GOT3 (cell line): ENCODE measurements at places on chromosomes 11 and 22.

DNA sequence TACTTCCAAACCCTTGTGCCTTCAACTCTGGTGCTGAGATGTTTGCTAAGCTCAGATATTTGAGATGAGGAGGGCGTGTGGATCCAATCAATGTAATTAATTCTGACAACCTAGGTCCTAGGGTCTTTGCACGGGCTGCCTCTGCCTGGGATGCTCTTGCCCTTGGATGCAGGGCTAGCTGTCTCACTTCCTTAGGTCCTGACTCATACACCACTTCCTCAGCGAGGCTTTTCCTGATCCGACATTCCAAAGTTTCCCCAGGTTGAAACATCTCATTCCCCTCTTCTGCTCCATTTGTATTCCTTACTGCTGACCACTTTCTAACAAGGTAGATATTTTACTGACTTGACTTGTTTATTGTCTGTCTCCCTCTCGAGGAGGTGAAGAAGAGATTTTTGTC is 43.0 kb upstream of the NTM start:
- DNase-seq: no peak

- no peak for DNase-seq
Measured at GRCh38 chr11:1530686-1531448, 41.2 kb downstream of the DUSP8 start.

DNA sequence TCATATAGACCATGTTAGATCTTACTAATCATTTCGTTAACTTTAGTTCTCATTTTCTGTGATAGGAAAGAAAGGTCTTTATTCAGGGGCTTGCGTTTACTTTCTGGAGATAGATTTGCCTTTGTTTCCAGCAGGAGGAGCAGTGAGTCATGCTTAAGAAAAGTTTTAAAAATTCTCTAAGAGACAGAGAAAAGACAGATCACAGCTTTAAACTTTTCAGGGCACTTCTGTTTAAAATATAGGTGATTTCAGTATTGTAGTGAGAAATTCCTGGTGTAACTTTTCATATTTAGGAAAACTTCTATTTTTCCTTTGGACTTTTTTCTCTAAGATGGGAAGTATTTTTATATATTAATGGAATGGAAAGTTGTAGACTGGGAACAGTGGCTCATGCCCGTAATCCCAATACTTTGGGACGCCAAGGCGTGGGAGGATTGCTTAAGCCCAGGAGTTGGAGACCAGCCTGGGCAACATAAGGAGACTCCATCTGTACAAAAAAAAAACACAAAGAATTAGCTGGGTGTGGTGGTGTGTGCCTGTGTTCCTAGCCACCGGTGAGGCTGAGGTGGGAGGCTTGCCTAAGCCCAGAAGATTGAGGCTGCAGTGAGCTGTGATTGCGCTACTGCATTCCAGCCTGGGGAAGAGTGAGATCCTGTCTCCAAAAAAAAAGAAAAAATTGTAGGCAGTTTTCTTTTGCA is 60.3 kb downstream of the ATXN10 start:
- DNase-seq: no peak

GRCh38 chr22:35782504-35782903 is 64.8 kb downstream of the APOL5 start:
- no peak for DNase-seq

DNA sequence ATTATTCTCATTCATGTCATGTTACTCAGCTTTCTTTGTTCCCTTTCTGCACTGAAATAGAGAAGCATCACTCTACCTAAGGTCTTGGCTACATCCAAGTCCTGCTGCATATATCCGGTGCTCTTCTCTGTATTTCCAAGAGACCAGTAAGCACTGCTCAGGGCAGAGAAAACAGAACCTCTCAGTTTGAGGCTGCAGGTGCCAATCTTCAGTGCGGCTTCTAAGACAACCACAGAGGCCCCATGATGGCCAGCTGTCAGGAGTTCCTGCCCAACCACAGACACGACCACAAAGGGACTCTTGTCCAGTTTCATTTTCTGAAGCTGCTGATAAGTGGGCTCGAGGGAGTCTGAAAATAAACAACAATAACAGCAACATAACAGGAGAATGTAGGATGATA is 378.4 kb upstream of the PITPNB start:
- DNase-seq: no peak

DNA sequence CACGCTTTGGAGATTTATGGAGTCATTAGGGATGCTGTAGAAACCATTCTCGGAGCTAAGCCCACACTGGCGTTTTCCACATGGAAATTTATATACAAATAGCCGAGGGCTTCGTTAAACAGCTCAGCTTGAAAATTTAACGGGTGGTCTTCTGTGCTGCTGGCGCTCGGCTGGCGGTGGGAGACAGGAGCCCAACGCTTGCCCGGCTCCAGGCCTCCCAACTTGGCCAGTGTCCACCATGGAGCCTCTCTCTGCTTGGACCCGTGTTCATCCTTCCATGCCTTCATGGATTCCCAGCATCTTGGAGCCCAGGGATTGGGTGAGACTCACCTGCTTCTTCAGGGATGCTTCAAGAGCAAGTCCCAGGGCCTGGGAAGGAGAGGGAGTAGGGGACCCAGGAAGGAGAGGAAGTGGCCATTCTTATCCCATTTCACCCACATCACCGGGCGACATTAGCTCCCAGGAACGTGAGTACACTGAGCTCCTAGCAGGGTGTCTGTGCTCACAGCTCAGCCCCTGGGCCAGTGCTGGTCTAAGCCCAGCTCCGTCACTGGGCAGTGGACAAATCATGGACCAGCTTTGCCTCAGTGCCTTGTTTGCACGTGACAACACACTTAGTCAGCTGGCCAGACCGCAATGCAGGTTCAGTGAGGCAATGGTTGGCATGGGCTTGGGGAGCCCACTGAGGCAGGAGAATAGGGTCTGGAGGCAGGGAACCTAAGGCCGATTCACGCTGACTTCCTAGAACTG is 944.3 kb downstream of the BRD1 start:
- DNase-seq: no peak

GRCh38 chr22:47357086-47357485 is 594.6 kb downstream of the TBC1D22A start:
- no peak for DNase-seq

GRCh38 chr11:118883368-118884071 is at the start of gene CXCR5:
TSS of gene CXCR5 (plus strand) at chr11:118883892. CDS start at chr11:118883942, 50 bp downstream.
- no peak for DNase-seq

DNA sequence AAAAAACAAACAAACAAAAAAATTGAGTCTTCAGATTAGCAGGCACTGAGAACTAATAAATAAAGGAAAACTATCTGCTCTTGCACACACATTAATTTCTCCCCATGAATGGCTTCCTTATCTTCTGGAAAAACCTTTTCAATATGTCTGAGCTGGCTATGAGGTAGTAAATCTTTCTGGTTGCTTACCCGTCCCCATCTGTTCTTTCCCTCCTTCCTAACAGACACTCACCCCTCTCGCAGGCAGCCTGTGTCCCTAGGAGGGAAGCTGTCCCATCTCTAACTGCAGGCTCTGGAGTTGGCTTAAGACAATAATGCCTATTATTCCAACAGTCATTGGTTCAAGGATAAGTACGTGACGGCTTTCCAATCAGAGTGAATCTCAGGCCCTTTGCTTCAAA is 8.2 kb upstream of the SCUBE2 start:
- no peak for DNase-seq

GRCh38 chr11:11243590-11244469 is 109.2 kb downstream of the CSNK2A3 start:
- DNase-seq: no peak

GRCh38 chr11:118304227-118304567 is 333 bp upstream of the CD3E start:
- no peak for DNase-seq

DNA sequence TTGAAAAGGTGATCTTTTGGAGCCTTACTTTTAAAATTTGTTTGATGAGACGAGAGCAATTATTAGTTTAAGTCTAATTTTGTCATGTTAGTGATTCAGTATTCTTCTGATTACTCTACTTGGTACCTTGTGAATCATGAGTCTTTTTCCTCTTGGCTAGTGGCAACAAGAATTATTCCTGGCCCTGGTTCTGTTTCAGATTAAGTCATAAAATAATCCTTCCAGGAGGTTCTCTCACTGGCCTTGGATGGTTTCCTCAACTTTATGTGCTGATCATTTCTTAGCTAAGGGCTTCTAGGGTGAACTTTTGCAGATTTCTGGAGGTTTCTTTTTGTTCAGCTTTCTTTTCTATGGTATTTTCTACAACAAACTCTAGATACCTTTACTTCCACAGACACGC is 741.8 kb upstream of the LUZP2 start:
- DNase-seq: no peak

DNA sequence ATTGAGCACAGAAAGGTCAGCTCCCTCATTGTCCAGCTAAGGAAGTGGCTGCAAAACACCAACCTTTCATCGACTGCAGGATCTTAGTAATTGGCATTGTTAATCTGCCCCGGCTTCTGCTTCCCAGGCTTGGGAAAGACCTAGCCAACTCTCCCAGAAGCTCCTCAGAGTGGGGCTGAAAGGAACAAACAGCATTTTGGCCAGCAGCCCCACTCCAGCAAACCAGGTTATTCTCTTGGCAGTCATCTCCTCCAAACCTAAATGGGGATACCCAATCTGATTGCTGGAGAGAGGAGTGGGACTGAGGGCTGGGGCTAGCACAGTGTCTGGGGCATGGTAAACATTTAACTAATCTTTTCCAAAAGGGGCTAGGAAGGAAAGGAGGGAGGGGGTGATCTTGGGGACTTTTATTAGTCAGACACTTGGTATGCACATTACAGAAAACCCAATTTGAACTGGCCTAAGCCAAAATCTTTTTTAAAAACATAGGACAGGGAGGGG is 294.4 kb downstream of the MN1 start:
- no peak for DNase-seq

GRCh38 chr11:76637491-76638269 is 32.9 kb downstream of the LRRC32 start:
- no peak for DNase-seq

DNA sequence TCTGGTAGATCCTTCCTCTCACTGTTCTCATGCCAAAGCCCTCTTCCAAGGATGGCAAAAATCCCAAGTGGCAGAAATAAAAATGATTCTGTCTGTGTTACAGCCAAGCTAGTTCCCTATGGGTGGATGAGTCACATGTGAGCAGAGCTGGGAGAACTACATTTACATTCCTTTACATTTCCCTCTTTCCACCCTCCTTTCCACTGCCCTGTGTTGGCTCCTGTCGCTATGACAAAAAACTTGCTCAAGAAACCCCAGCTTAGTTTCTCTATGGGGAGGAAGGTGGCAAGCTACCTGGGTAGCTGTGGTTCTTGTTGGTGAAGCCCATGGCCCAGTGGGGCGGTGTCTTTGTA is 10.2 kb upstream of the DDB2 start:
- no peak for DNase-seq

DNA sequence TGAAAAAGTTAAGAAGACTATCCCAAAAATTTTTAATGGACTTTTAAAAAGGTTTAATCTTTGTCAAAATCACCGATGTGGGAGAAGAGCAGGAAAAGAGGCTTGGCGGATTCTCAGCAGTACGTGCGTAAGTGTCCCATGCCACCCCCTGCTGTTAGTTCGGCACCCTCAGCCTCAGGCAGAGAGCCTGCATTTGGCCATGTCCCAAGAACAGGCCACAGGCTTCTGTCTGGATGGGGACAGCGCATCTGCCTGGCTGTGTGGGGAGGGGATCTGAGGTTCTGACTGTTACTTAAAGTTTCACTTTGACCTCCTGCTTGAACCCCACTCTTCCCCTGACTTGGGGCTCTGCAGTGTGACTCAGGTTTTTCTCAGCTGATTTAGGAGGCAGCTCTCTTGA is 35.3 kb downstream of the EXT2 start:
- DNase-seq: no peak

GRCh38 chr22:44354288-44354687 is 41.5 kb upstream of the SHISAL1 start:
- no peak for DNase-seq

- DNase-seq: no peak
Measured at GRCh38 chr22:45278125-45278524, 6.6 kb upstream of the UPK3A start.

DNA sequence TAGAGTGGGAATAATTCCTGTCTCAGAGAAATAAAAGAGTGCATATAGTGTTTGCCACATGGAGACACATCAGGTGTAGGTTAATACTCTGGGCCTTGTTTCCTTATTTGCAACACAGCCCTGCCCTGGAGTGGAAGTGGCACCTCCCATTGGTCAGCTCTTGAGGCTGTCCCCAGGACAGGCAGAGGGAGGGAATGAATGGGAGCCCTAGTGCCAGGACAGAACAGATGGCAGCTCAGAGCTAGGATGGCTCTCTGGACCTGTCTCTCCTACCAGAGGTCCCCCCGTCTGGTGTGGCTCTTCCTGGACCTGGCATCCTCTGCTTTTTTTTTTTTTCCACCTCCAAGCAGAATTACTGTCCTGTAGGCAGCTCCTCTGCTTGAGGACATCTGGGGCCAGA is 35.6 kb downstream of the LIMK2 start:
- no peak for DNase-seq

- DNase-seq: no peak
Measured at GRCh38 chr11:109526931-109527330, 104.9 kb downstream of the C11orf87 start.

GRCh38 chr11:75667831-75668450 is 897 bp downstream of the MAP6 start:
- DNase-seq: no peak

DNA sequence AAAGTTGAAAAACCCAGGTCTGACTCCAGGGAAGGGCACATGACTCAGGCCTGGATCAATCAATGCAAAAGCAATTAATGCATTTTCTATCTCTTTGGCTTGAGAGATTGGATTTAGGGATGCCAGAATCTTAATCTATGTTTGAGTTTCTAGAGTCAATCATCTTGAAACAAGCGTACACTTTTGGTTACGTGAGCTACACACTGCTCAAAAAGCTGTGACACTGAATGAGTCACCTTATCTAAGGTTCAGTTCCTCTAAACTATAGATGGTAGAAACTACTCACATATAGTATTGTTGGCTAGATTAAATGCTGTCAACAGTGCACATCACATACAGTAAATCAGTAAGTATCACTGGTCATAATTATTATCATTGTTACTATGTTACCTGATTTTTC is 24.2 kb downstream of the MRE11 start:
- no peak for DNase-seq

GRCh38 chr11:18720091-18720807 is 5.7 kb downstream of the IGSF22 start:
- no peak for DNase-seq

DNA sequence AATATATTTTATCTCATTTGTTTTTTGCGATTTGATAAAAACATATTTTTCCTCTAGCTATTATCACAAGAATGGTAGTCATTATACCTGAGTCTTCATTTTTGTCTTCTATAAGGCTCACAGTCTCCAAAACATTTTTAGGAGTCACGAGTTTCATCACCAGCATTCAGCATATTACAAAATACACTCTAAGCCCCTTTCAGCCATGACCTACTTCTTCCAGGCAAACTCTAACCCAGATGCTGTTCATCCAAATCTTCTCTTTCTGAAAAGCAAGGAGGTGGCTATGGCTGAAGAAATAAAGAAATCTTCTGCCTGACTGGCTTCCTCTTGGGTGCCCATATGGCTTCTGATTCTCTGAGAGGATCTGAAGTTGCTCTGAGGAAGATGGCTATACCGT is 35.7 kb upstream of the USP47 start:
- no peak for DNase-seq
